Activated naive CD8-positive, alpha-beta T cell treated with anti-CD3 and anti-CD28 coated beads, Interleukin-2, amount 50 U/mL, for 24 hours (primary cell): ENCODE measurements at places on chromosomes 11 and 22.

DNA sequence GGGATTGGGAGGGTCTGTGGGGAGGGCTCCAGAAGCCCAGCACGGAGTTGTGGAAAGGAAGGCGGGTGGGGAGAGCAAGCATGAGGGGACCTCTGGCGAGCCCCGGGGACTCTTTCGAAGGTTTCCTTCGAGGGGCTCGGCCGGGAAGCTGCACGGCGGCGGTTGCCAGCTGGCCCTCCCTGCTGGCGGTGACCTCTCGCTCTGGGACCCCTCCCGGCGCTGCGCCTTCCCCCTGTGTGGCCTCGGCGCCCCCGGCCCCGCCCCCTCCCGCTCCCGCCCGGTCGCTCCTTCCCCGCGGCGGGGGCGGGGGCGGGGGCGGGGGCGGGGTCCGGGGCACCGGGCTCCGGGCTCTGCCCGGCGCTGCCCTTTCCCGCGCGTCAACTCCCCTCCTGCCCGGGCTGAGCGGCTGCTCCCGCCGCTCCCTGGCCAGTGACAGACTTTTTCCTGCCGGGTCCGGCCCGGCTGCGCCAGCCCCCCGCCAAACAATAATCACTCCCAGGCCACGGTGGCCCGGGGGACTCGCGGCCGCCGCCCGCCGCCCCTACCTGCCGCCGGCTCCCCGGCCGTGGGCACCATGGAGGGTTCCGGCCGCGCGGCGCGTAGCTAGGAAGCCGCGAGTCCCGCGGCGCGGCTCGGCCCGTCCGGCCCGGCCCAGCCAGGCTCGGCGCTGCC is 941 bp downstream of the CLCF1 start:
- H3K4me3 ChIP-seq = peak overlapping the region; percentile 75
- peaks cover 54% of the 10 kb centered on the region for H3K4me1 ChIP-seq
- no peaks in the 10 kb centered on the region for H3K36me3 ChIP-seq
- H3K27me3 ChIP-seq = peaks cover 28% of the 10 kb centered on the region

- DNase-seq = no peak
- H3K36me3 ChIP-seq = no peaks in the 10 kb centered on the region
- no peak overlapping the region for H3K27ac ChIP-seq
- H3K27me3 ChIP-seq = peaks cover 3% of the 10 kb centered on the region
These were observed 17.2 kb upstream of the BMAL1 start for GRCh38 chr11:13260201-13260962.

DNA sequence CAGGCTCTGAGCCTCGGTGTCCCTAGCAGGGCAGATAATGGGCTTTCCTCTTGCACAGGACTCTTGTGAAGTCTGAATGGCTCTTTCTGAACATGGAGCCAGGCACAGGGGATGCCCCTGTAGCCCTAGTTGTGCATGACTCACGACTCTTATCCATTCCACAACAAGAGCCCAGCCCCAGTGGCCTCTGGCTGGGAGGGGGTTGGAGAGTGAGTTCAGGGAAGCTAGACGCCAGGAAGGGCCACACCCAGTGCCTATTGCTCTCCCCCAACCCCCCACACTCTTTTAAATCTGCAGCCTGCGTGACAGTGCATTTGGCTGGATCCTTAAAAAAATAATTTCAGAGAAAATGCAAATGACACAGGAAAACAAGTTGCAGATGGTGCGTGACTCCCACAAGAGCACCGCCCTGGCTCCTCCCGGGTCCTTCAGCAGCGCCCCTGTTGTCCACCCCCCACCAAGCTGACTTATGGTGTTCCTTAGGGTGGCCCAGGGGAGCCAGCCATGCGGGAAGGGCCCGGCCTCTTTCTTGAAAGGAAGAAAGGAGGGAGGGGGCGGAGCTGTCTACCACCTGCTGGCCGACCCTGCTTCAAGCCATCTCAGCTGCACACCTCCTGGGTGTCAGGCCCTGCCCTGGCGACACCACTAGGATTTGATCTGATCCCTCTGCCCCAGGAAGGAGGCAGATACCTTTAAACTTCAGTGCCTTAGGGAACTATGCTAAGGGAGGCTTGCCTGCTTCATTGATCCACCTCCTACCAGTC is 74.7 kb downstream of the MN1 start:
- no peak for DNase-seq
- no peak overlapping the region for H3K4me3 ChIP-seq
- no peaks in the 10 kb centered on the region for H3K4me1 ChIP-seq
- H3K36me3 ChIP-seq = no peaks in the 10 kb centered on the region
- H3K27ac ChIP-seq = no peak overlapping the region
- H3K27me3 ChIP-seq = peaks cover 9% of the 10 kb centered on the region

- H3K27ac ChIP-seq = no peak overlapping the region
- no peaks in the 10 kb centered on the region for H3K36me3 ChIP-seq
- H3K4me3 ChIP-seq = no peak overlapping the region
- H3K4me1 ChIP-seq = peaks cover 22% of the 10 kb centered on the region
These were observed 15.6 kb upstream of the SHISAL1 start for GRCh38 chr22:44328326-44328725.

DNA sequence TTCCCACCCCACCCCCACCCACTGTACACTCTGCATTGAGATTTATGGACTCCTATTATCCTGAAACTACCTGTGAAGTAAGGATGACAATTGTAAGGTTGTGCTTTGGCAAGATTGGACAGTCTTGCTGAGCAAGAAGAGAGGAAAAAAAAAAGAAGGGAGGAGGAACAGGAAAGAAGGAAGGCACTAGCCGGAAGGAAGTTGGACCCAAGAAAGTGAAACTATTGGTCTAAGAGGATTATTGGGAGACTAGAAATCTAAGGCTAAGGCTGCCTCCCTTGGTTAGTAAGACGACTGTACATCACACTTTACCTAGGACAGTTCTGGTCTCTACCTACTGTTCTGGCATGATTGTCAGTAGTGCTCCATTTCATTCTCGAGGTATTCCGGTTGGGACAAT is 12.1 kb upstream of the TRIM44 start:
- H3K27ac ChIP-seq = no peak overlapping the region
- no peaks in the 10 kb centered on the region for H3K36me3 ChIP-seq
- no peak overlapping the region for H3K4me3 ChIP-seq
- H3K27me3 ChIP-seq = peaks cover 52% of the 10 kb centered on the region
- no peak for DNase-seq
